ENCODE measurements at places on chromosomes 13 and 19.

GRCh38 chr13:25468325-25469168, 96.8 kb downstream of the ATP8A2 start:
- DNase-seq, result no peak

DNA sequence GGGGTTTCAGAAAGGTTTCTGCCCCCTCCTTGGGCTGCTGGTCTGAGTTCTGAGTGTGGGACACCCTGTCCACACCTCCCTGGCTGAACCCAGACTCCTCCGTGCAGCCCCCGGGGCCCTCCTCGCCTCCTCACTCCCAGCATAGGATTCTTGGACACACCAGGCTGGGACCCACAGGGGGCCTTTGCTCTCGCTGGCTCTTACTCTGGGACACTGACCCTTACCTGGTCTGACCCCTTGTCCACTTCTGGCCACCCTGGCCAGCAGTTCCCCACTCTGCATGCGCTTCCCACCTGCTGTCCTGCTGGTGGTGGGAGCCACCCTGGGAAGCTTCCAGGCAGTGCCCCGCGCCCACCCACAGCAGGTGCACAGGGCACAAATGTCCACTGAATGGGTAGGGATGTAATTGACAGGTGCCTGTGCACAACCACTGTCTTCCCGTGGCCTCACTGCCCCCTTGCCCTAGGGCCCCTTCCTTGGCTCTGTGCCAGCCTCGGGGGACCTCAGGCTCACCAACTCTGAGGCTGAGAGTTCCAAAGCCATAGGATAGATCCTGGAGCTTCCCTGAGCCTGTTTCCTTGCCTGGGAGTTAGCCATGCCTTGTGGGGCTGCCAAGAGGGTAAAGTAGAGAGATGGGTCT, 7.0 kb upstream of the SLC25A42 start:
- no peak for DNase-seq

DNA sequence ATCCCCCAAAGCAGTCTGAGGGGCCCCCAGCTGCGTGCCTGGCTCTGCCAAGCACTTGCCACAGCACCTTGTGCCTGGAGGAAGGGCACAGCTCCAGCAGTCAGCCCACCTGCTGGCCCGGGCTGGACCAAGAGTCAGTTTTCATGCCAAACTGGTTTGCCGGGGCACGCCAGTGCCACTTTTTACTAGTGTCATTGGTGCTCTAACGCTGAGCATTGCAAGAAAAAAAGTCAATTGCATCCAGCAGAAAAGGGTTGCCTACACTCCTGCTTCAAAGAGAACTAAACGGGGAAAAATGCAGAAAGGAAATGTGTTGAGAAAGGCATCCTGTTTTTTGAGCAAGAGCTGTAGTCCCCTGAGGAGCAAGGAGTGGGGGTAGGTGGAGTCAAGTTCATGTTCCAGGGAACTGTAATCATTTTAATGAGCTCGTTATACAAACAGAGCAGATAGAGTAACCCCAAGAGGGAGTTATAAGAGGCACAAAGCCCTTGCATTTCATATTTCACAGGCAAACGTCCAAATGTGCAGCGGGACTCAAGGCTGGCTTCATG, 68.4 kb downstream of the F2RL3 start:
- DNase-seq, result peak; percentile 73

DNA sequence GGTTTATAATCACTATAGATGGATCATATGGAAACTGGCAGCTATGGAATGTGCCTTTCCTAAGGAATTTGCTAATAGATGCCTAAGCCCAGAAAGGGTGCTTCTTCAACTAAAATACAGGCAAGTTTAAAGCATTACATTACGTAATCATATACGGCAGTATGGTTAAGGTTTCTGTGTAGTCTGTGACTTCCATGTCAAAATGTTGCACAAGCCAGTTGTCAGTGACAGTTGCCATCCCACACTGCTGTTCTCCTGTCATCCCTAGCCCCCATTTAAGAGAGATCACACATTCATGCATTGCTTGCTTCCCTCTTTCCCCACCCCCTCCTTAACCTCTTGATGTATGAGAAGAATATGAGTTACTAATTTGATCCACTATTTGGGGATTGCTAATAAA, 47.3 kb downstream of the BRCA2 start:
- no peak for DNase-seq

DNA sequence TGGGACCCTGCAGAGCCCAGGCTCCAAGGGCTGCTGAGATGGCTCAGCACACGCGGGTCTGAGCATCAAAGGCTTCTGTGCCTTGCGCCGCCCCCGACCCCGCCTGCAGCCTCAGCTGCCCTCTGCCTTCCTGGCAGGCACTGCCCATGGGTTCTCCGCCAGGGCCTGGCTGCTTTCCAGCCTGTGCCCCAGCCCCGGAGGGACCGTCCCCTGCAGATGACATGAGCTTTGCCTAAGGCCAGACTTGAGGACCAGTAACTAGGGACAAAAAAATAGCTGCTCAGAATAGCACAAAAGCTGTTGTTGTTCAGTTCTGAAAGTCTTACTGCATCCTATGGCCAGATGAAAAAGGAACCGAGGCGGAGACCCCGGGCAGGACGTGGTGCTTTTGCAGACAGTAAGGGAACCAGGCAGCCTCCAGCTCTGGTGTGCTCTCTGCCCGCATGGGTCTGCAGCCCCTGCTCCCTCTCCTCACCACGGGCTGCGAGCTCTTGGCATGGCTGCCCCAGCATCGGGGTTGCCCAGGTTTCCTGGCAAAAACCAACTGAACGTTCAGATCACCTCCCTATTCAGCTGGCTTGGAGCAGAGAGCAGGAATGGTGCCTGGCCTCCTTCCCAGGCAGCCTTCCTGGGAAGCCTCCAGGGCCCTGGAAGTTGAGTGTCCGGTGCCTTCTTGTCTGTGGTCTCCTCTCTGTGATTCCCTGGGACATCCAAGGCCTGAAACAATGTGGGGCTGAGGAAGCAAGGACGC, 12.5 kb upstream of the CFAP97D2 start:
- no peak for DNase-seq

DNA sequence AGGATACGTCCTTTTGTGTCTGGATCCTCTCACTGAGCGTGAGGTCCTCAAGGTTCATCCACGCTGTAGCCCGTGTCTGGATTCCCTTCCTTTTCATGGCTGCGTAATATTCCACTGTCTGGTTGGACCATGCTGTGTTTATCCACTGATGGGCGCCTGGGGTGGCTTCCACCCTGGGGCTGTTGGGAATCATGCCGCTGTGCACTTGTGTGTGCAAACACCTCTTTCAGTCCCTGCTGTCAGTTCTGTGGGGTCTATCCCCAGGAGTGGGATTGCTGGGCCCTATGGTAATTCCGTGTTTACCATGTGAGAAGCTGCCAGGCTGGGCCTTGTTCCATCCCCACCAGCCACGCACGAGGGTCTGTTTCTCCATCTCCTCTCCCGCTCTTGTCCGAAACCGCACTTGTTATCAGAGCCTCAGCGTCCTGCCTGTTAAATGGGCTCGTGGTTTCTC, 98.6 kb downstream of the GADD45B start:
- no peak for DNase-seq

GRCh38 chr13:113732176-113732960, 26.7 kb upstream of the TMEM255B start:
- DNase-seq, result no peak

GRCh38 chr19:46759206-46759605, 13.0 kb upstream of the STRN4 start:
- DNase-seq, result no peak

DNA sequence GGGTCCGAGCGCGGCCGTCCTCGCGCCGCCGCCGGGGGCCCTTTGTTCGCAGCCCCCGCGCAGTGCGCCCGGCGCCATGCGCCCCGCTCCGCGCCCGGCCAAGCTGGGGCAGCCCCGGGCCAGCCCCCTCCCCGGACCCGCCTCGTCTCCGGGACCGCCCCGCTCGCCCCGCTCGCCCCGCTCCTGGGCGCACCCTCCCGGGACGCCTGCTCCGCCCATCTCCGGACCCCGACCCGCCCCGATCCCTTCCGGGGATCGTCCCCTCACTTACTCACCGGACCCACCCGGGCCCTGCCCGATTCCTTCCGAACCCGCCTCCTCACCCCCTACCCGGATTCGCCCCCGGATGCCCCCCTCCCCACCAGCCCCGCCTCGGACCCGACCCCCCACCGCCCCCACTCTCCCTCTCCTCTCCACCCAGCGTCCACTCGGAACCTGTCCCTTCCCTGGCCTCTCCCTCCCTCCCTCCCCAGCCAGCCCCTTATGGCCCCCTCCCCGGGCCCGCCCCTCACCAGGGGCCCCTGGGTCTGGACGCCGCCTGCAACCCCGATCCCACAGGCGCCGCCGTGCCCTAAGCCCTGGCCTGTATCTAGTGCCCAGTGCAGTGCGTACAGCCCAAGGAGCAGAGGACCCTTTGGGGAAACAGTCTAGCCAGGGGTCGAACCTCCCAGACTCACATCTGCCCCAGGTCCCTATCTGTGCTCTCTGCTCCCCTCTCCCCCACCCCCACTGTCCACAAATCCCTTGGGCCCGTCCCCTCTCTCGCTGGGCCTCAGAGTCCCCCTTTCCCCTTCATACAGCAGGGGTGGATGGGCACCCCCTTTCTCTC, at the start of gene CPAMD8:
Gene CPAMD8 (minus strand): TSS at position 105 of the 829 bp plus-strand sequence. CDS start 168 bp downstream, outside the sequence.
- DNase-seq, result no peak

DNA sequence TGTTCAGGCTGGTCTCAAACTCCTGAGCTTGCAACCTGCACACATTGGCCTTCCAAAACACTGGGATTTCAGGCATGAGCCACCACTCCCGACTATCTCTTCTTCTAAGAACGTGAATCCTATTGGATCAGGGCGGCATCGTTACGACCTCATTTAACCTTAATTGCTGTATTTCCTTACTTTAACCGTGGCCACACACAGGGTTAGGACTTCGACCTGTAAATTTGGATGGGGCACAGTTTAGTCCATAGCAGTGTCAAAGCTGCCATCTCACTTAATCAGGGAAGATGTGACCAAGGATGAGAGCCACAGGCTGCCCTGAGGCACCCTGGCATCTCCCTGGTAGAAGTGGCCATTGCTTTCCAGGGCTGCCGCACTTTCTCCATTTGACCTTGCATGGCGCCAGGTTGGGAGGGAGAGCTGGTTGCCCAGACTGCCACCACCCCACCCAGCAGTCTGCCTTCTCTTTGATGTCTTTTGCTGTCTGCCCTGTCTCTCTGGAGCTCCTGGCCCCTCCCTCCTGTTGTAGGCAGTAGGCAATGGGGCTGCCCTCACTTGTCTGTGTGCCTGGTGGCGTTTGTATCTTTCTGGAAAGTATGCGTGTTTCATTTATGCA, 141.3 kb upstream of the RNF113B start:
- no peak for DNase-seq

GRCh38 chr19:1097810-1098176, 2.6 kb upstream of the POLR2E start:
- no peak for DNase-seq

DNA sequence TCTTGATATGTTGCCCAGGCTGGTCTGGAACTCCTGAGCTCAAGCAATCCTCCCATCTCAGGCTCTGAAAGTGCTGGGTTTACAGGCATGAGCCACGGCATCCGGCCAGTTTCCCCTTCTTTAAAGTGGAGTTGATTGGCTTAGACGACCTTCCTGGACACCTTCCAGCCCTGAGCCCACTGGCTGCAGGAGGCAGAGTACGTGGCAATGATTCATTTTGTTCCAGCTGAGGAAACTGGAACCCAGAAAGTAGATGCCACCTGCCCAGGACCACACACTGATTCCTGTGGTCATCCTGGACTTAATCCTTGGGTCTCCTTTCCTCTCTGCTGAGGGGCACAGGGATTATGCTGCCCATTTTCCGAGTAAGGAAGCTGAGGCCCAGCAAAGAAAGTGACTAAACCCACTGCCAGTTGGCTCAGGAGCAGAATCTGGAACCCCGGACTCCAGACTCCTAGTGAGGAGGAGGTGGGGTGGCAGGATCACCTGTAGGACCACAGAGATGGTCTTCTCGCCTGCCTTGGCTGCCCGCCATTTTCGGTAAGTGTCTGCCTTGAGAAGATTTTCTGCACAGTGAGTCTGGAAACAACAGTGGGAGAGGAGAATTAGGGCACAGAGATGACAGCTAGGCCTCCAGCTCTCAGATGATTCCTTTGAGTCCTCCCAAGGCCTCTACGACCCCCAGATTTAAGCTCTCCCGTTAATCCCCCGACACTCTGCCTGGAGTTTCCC, 737 bp downstream of the XRCC1 start:
- DNase-seq, result peak; percentile 57

- no peak for DNase-seq
Measured at GRCh38 chr13:77351315-77351714, 24.4 kb upstream of the MYCBP2 start.

GRCh38 chr19:38733493-38734175, 10.6 kb downstream of the CAPN12 start:
- peak; percentile 18 for DNase-seq

DNA sequence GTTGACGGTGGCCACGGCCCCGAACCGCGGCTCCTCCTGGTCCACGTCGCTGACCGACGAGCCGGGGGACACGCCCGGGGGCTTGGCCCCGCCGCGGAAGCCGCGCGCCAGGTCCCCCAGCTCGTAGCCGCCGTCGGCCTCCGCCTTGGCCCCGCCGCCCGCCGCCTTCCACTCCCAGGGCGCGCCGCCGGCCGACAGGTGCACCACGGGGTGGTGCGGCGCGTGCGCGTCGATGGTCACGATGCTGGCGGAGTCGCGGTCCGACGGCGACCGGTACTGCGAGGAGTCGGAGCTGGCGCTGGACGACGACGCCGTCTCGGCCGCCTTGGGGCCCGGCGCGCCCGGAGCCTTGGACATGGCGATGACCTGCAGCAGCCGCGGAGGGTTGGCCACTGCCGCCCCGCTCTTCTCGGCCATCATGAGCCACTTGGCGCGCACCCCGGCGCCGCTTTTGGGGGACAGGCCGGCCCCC, 9.0 kb downstream of the PLPPR3 start:
- no peak for DNase-seq

DNA sequence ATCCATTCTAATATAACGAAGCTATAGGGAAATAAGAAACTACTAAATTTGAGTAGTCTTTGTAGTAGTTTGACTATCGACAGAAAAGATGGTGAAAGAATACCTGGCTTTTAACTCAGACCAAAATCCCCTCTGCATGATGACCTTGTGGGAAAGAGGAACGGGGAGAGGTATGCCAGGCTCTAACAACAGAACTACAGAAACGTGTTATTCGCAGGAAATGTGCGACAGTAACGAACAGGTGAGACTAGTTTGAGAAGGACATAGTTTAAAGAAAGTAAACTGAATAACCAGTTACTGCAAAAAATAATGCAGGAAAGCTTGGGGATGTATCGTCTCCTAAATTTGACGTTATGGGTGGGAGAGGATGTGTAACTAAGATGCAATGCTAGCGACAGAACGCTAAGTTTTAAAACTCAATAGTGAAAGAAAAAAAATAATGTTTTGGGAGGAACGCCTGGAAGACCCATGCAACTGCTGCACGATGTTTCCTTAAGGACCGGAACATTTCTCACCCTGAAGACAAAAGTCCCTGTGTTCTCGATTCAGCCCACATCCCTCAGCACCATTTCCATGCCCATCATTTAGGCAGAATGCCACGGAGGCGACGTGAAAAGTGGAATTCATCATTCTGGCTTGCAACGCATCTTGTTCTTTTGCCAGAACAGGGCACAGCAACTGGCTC, 1.6 kb upstream of the RAP2A start:
- DNase-seq, result no peak

Data from cardiac fibroblast (primary cell).